ENCODE measurements at places on chromosomes 11 and 22.

GRCh38 chr11:40683010-40683409 is 776.4 kb downstream of the LRRC4C start:
- no peak for DNase-seq

DNA sequence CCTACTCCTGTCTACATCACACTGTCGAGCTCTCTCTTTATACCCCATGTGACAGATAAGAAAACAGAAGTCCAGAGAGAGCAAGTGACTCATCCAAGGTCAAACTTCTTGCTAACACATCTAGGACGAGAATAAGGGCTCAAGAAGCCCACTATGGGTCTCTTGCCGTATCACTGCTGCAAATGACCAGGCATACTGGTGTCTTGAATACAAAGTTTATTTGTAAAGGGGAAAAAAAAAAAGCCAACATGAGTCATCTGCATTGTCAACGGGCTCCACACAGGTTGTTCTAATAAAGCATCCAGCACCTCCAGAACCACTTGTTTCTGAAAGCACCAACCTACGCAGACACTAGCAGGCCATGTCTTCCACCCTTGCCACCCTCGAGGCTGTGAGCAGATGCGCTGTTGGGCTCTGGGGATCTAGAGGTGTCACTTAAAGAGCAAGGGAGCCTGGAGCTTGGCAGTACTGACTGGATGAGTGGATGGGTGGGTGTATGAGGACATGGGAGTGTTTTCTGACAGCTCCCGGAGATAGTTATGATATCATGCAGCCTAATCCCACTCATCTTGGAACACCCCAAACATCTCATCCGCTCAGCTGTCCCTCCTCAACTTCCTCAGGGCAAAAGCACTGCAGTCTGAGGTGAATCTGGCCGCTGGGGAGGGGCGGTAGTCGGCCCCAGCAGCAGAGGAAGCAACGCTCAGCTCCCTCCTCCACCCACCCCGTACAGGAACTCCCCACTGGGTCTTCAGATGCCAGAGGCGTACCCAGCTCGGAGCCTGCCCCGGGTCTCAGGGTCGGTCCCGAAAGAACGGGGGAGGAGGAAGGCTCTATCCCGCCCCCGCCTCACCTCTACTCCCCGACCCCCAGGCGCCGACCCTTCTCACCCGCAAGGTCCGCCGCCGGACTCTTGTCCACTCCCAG is 1.0 kb downstream of the SMCO4 start:
- peak; percentile 20 for DNase-seq

DNA sequence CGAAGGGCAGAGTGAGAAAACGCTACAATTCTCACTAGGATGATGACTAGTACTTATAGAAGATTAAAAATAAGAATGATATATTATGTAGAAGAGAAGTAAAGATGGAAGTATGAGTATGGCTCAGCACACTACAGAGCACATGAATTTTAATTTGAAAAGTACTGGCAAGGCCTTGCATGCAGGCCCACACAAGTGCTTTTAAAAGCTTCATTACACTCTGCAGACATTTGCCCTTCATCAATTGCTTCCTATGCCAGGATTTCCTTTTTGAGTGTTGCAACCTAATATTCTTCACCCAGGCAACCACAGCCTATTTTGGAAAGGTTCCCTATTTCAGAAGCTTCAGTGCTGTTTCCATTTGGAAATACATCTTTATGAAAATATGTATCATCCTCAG is 81.1 kb downstream of the LARGE2 start:
- no peak for DNase-seq

GRCh38 chr11:128766591-128767081 is 72.8 kb downstream of the FLI1 start:
- DNase-seq = no peak

- no peak for DNase-seq
Measured at GRCh38 chr11:13214276-13214675, 63.3 kb upstream of the BMAL1 start.

- DNase-seq = no peak
Measured at GRCh38 chr11:2807025-2807681, 78.4 kb downstream of the CDKN1C start.

GRCh38 chr11:128689591-128689947 is 4.3 kb upstream of the FLI1 start:
- no peak for DNase-seq

DNA sequence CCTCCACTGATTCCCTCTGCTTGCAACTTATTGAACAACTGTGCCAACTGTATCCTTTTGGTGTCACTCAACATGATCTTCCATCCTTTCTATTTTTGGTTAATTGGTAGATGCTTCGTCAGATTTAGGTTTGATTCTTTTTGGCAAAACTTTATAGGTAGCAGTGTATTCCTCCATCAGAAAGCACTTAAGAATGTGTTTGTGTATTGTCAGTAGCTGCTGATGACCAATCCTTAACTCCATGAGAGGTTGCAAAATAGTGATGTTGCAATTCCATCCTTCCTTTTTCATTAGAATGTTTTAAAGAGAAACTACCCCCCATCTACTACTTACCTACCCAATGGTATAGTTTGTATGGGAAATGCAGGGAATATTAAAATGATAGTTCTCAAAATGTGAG is 22.1 kb downstream of the FAM76B start:
- no peak for DNase-seq

GRCh38 chr11:58503361-58503856 is 4.5 kb downstream of the OR5B21 start:
- DNase-seq = no peak

All from stimulated activated CD4-positive, alpha-beta T cell treated with anti-CD3 and anti-CD28 coated beads, Interleukin-1b, Interleukin-23, amount 100 ng/mL, for 4 hours (primary cell).